ENCODE measurements at places on chromosomes 16 and 17. TPM values are rescaled to one million over a fixed set of nuclear protein-coding genes. Genes with fewer than 3 reads are reported as not detected.
A peak's percentile ranks its signal among the peaks of the same experiment; 100 is the strongest.

The MT1F gene
- polyA plus RNA-seq, result 3.2 TPM

GRCh38 chr17:410543-411401, 58.2 kb upstream of the RPH3AL start:
- no peak for DNase-seq

The PRAC1 gene
- not detected for polyA plus RNA-seq

The SRP68 gene
- polyA plus RNA-seq, result 72.4 TPM

GRCh38 chr17:1792495-1793446, 30.9 kb downstream of the SERPINF1 start:
- DNase-seq, result no peak

DNA sequence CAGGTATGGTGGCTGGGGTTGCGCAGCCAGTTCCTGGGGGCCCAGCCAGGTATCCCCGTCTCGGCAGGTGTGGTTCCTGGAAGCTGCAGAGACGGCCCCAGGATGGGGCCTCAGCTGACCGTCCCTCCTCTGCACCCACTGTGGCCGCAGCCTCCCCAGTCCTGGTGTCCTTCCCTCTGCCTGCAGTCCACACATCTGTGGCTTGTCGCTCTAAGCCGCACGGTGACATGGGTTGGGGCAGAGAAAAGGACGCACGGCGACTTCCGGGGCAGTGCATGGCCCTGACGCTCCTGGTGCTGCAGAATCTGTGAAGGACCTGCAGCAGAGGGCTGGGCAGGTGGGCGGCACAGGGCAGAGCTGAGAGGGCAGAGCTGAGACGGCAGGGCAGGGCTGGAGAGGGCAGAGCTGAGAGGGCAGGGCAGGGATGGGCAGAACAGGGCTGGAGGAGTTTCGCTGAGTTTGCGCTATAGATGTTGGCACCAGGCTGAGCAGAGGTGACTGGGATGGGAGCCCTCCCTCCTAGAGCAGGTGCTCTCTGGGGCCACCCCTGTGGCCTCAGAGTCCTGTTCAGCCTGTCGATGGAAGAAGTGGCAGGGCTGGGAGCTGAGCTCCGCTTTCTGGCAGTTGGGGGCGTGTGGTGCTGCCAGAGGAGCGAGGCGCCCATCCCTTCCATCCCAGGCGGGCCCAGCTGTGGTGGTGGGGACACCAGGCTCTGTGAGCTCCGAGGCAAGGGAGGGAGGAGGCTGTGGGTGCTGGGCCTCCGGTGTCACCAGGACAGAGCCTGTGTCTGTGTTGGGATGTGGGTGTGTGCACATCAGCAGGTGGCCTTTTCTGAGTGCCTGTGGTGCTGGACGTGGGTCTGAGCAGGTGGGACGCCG, 23.0 kb downstream of the TSC2 start:
- DNase-seq, result no peak

The ENPP7 gene
- 0.10 TPM for polyA plus RNA-seq

DNA sequence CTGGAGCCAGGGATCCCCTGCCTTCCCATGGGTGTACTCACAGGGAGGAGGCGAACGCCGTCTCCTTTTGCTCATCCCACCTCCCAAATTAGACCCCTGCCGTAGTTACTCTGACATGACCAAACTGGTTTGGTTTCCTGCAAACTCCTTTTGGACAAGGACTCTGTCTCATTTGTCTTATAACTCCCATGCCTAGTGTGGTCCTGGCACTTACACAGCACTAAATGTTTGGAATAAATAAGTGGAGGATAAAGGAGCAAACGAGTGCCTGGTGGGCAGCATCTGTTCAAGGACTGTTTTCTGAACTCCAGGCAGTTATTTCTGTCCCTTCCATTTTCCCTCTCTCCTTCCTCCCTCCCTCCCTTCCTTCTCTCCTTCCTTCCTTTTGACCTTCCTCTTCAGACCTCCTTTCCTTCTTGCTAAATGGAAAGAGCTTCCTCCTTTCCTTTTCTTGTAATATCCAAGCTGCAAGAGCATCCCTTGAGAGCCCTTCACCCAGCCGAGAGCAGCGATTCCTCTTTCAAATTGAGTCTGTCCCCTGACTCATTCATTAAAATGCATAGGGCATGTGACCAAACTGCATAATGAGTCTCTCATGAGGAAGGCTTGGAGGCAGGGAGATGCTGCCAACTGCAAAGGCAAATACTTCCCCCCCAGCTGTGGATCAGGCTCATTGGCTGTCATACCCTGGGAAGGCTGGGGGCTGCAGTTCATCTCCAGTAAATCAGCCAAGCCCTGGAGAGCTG, 36.8 kb downstream of the CHD9 start:
- peak; percentile 69 for DNase-seq

Data from psoas muscle (tissue), 8 donors.